ENCODE measurements at places on chromosomes 3 and 15.
A peak's percentile ranks its signal among the peaks of the same experiment; 100 is the strongest.

- DNase-seq, result no peak
These were observed 45.7 kb downstream of the GSK3B start for GRCh38 chr3:120048355-120049041.

GRCh38 chr15:55791551-55792400 lies 48.8 kb upstream of the PRTG start:
- DNase-seq, result no peak

DNA sequence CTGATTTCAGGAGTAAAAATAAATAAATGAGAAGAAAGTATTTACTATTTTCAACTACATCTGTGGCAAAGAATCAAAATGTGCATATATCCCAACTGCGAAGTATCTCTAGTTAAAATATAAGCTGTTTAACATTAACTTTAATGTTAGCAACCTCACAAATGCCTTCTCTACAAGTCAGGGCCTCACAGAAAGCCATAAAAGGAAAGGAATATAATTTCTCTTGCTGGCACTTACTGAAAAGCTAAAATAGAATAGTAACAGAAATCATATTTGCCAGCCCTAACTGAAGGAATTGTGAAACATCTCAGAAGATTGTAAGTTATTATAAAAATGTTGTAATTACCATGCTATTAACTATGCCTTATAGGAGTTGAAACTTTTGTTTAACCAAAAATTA lies 65.1 kb upstream of the MBNL1 start:
- no peak for DNase-seq

GRCh38 chr3:152780553-152780952 lies 54.4 kb upstream of the P2RY1 start:
- no peak for DNase-seq

- no peak for DNase-seq
These were observed 101.5 kb upstream of the TGFBR2 start for GRCh38 chr3:30504939-30505338.

GRCh38 chr3:22734756-22735155 lies 468.4 kb upstream of the UBE2E2 start:
- no peak for DNase-seq

GRCh38 chr3:41640076-41640475 lies 321.8 kb downstream of the ULK4 start:
- no peak for DNase-seq

DNA sequence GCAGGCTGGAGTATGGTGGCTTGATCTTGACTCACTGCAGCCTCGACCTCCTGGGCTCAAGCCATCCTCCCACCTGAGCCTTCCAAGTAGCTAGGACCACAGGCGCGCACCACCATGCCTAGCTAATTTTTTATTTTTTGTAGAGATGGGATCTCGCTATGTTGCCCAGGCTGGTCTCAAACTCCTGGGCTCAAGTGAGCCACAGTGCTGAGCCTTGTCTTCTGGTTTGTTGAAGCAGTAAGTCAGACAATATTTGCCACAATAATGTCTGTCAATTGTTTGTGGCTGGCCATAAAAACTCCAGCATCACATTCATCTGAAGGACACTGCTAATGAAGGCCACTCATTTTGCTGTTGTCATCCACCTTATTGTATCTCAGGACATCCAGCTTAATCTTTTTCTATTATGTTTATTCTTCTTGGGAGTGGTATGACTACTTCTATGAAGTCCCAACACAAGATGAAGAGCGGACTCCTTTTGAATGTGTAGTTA lies 185.9 kb downstream of the FNDC3B start:
- no peak for DNase-seq

DNA sequence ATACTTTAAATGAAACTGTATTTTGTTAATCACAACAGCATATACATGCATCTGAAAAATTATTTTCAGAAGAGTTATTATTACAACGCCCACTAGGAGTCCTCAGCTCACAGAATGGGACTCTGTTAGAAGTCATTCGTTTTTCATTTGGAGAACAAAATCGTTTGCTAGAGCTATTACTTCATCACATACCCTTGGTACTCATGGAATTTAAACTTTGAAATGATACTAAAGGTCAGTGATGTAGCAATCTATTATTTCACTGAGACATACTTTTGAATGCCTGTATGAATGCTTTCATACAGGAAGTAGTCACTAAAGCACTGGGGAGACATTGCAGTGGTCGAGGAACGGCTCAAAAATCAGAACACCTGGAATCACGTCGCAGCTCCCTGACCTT lies 198.1 kb downstream of the MBNL1 start:
- DNase-seq, result no peak

- DNase-seq, result peak; percentile 88
These were observed 70.7 kb downstream of the SLC12A8 start for GRCh38 chr3:125141596-125142419.

DNA sequence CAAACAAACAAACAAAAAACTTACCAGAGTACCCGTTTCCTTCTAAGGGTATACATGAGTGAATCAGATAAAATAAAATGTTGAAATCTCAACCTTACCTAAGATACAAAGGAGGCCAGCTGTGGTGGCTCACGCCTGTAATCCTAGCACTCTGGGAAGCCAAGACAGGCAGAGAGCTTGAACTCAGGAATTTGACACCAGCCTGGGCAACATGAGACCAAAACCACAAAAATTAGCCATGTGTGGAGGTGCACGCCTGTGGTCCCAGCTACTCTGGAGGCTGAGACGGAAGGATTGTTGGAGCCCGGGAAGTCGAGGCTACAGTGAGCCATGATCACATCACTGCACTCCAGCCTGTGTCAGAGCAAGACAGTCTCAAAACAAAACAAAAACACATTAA lies 11.0 kb upstream of the FAM219B start:
- no peak for DNase-seq

- peak; percentile 85 for DNase-seq
These were observed 50.3 kb downstream of the MED12L start for GRCh38 chr3:151135541-151136337.

GRCh38 chr3:99768808-99769501 lies 48.7 kb upstream of the CMSS1 start:
- no peak for DNase-seq

DNA sequence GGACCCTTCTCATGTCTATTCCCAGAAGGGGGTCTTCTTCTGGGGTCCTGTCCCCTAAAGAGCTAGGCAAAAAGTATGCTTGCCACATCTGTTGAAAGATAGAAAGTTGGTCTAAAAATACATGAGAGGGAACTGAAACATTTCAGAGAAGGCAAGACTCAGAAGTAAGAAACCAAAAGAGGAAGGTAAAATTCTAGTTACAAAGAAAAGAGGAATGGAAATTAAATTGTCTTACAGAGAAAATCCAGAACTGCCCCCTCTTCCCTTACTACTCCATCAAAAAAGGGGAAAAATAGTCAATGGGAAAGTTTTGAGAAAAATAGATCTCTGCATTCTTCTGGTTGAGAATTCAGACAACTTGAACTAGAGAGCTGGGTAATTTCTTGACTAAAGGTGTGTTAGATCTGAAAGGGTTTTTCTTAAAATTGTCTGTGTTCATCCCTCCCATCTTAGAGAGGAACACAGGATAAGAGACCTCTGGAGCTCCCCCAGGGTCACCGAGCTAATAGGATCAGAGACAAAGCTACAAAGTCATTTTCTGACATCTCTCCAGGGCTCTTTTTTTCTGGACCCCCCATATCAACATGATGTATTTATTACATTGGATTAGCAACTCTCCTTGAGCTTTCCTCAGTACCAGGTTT lies 32.3 kb upstream of the CCR2 start:
- no peak for DNase-seq

GRCh38 chr3:70833239-70833960 lies 521.0 kb upstream of the MDFIC2 start:
- DNase-seq, result no peak

- no peak for DNase-seq
These were observed 325.3 kb upstream of the DPH6 start for GRCh38 chr15:35871282-35871681.

GRCh38 chr15:59762558-59762957 lies 73.4 kb upstream of the BNIP2 start:
- DNase-seq, result no peak

- no peak for DNase-seq
These were observed 52.3 kb upstream of the VGLL4 start for GRCh38 chr3:11696054-11696453.

- no peak for DNase-seq
These were observed 14.4 kb downstream of the TM4SF1 start for GRCh38 chr3:149363053-149363452.

- DNase-seq, result no peak
These were observed 10.0 kb upstream of the TBC1D5 start for GRCh38 chr3:17752436-17752835.

GRCh38 chr3:59237121-59237520 lies 187.3 kb upstream of the CFAP20DC start:
- no peak for DNase-seq

DNA sequence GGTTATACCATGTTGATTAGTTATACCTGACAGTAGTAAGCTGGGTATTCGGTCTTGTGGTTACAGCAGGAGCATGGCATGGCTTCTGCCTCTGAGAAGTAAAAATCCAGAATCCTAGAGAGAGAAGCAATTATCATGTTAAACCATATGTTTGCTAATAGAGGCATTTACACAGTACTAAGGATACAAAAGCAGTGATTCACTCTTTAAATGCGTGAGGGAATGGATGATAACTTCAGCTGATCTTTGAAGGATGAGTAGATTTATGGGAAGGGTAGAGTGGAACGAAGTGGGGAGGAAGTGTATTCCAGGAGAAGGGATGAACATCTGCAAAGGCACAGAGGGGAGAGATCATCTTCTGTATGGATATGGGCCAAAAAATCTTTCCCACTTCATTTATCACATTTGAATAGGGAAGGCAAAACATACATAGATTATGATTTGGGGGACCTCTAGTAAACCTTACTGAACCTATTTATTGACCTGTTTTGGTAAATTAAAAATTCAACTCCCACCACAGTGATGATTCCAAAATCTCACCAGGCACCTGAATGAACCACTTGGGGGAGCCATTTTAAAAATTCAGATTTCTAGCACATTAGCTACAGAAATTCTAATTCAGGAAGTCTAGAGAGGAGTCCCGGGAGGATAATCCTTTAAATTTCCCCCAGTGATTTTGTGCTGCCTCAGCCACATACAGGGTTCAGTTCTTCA lies 35.1 kb downstream of the IGSF10 start:
- DNase-seq, result no peak

GRCh38 chr15:63912061-63912615 lies 78.4 kb upstream of the HERC1 start:
- no peak for DNase-seq

DNA sequence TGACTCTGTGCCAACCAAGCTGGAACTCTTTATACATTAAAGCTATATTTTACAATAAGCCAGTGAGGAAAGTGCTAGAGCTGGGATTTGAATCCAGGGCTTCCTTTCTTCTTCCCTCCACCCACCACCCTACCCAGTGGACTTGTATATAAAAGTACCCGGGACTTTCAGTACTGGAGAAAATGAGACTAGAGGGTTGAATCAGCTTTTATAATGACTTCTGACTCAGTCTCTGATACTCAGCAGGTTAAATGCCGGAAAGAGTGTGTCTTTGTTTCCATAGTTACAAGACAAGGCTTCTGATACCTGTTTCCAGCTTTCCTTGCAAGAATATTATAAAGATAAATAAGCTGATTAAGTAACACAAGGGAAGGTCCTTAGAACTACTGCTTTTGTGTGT lies 80.9 kb downstream of the FRMD4B start:
- DNase-seq, result no peak

DNA sequence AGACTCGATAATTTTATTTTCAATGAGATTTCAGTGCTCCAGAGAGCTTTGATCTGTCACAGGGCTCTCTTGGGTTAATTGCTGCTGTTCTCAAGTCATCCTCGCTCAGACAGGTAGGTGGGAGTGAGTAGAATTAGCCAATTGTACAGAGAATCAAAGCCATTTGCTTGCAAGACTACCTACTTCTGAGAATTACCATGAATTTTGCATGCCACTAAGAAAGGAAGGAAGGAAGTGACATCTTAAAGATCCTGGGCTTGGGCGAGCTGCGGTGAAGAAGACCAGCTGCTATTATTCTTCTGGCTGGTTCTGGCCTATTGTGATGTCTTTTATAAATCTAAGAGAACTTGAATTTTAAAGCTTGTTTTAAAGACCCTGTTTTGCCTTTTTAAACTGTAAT lies 154.1 kb upstream of the LPP start:
- peak; percentile 44 for DNase-seq

DNA sequence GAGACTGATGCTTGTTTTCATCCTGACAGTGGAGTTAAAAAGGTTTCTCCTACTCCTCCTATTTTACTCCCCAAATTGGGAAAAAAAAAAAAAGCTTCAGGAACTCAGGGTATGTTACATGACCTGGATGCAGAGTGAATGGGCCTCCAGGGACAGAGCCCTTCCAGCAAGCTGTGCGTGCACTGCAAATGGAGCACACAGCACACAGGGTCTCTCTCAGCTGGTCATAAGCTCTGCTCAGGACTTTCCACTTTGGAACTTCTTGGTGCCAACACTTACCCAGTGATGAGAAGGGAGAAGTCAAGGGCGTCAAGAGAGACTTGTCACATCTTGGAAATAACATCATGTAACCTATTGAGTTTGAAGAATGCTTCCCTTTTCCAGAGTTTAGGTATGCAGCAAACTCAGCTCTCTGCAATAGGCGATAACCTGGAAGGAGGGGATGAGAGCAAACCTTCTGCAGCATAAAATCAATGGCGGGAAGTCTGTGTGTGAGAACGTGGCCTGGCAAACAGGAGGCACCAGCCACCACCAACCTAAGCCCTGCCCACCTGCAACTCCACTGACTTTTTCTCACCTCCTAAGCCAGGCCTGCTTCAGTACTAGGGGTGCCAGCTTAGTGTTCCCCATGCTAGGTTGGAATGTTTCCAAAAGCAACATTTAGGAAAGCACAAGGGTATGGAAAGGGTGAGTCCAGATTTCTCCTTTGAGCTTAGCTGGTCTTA lies 39.8 kb downstream of the MYZAP start:
- DNase-seq, result no peak
